Amniotic stem cell (primary cell): ENCODE measurements at places on chromosomes 12 and 14.

DNA sequence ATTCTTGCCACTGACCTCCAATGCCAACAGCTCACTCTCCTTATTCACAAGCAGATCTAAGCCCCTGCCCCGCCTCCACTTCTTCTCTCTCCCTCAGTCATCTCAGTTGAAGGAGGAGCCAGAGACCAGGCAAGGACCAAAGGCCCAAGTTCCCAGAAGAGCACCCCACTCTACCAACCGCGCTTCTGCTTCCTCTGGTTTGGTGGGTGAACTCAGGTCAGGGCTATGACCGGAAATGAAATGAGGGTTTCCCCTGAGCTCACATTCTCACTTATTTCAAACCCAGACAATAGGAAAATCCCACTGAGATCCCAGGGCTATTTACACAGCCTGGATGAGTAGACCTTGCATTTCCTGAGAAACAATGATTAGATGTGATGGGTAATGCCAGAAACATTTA lies 9.9 kb downstream of the DPF3 start:
- DNase-seq, result no peak

- DNase-seq, result no peak
Measured at GRCh38 chr12:120872487-120872886, 31.7 kb downstream of the SPPL3 start.

DNA sequence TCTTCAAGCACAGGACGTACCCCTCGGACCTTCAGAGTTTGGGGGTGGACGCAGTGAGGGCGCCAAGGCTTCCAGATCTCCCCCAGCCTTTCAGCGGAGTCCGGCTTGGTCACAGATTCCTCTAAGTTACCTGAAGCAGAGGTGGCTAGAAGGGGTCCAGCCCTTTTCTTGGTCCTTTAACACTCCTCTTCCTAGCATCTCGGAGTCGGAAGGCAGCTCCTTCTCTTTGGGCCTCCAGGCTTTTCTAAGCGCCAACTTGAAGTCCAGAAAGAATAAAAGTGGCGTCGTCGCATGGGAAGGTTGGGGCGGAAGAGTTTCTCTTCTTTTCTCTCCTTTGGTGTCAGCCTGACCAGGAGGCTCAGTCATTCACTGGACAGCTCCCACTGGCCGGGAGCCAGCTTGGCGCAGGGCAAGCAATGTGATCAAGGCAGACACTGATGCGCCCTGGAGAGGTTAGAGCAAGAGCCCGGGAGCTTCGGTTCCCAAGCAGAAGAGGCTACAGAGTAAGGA lies 9.6 kb downstream of the OR6S1 start:
- peak; percentile 8 for DNase-seq

DNA sequence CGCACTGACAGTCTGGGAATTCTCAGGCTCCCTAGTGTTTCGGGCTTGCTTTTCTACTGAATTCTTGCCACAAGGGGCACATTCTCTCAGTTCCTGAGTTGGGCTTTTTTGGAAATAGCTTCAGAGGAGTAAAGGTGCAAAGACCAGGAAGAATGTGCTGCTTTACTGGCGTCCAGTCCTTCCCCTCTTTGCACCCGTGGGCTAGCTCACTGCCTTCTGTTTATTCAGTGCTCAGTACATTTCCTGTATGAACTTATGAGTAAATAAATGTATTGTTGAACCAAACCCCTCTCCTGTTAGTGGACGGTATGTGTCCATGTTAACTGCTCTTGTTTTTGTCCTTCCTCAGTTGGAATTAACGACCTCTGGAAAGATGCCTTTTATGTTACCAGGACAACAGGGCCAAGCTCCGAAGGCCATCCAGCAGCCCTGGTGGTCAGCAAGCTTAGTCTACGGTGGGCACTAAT lies 24.0 kb downstream of the GSG1 start:
- no peak for DNase-seq

- no peak for DNase-seq
Measured at GRCh38 chr14:105844047-105844630, 317.8 kb downstream of the TMEM121 start.
